Activated CD8-positive, alpha-beta memory T cell treated with anti-CD3 and anti-CD28 coated beads for 1 hour (primary cell): ENCODE measurements at places on chromosomes 4 and X.
A peak's percentile ranks its signal among the peaks of the same experiment; 100 is the strongest.

DNA sequence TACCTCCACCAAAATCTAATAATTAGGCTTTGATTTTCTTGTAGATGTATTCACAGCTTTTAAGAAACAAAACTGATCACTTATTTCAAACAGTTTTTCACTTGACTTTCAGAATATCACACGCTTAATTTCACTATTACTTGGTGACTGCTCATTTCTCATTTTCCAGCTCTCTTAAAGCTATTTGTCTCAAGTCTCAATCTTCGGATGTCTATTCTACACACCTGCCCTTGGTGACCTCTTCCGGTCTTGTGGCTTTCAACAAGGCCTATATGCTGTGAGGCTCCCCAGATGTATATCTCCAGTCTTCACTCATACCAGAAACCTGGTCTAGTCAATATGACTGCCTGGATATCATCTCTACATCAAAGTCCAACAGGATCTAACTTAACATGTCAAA lies 34.9 kb upstream of the ANXA10 start:
- no peak for DNase-seq

DNA sequence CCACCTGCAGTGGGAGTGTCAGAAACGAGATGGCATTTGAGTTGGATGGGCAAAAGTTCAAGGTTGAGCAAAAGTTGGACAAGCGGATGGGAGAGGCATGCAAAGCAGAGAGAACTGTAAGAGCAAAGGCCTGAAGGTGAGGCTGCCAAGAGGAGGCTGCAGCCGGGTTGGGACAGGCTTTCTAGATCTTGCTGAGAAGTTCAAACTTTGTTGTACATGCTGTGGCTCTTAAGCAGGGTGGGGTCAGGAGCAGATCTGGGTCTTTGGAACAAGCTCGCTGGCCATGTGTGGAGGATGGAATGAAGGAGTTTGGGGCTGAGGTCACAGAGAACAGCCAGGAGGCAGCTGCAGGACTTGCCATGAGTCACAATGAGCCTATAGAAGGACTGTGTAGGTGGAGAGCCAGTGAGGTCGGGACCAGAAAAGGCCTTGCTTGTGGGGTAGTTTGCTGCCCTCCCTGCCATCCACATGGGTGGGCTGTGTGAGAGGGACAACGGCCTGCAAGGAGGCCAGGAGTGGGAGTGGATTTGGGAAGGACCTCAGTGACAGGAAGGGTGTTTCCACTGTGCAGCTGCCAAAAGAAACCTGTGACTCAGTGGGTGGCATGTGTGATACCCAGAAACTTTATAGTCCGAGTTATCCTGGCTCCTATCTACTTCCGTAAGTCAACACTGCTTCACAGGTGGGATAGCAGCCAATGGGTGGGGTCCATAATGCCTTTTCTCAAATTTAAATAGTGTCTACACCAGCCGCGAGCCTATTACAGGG lies 210.4 kb downstream of the MID1IP1 start:
- no peak for DNase-seq

DNA sequence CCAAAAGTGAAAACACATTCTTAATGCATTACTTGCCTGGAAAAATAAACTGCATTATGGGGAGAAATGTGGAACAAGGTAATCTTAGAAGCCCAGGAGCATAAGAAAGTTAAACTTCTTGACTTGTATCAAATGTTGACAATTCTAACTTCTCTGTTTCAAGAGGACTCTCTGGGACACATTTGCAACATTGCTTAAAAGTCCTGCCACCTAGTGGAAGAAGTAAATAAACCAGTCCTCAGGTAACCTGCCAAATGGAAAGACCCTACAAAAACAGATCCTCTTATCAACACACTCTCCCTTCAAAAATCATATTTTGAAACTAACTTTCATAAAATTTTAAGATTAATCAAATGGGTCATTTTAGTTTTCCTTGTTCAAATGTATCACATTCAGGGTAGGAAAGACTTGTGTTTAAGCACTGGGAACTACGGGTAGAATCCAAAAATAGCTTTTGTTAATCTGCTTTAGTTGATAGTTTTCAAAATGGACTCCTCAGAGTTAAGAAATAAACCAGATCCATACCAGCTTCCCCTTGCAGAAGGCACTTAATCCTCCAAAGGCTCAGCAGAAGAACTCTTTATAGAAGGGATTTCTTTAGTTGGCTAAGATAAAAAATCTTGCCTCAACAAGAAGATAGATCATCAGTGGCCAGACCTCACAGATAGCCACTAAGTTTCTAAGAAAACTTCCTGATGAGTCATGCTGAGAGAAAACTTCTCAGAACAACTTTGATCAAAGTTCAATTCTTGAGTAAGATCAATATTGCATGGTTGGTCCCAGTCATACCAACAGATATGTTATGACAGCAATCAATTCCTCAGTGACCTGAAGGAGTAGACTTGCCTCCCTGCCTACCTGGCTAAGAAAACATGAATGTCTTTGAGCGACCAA lies 141.7 kb downstream of the HHIP start:
- no peak for DNase-seq

DNA sequence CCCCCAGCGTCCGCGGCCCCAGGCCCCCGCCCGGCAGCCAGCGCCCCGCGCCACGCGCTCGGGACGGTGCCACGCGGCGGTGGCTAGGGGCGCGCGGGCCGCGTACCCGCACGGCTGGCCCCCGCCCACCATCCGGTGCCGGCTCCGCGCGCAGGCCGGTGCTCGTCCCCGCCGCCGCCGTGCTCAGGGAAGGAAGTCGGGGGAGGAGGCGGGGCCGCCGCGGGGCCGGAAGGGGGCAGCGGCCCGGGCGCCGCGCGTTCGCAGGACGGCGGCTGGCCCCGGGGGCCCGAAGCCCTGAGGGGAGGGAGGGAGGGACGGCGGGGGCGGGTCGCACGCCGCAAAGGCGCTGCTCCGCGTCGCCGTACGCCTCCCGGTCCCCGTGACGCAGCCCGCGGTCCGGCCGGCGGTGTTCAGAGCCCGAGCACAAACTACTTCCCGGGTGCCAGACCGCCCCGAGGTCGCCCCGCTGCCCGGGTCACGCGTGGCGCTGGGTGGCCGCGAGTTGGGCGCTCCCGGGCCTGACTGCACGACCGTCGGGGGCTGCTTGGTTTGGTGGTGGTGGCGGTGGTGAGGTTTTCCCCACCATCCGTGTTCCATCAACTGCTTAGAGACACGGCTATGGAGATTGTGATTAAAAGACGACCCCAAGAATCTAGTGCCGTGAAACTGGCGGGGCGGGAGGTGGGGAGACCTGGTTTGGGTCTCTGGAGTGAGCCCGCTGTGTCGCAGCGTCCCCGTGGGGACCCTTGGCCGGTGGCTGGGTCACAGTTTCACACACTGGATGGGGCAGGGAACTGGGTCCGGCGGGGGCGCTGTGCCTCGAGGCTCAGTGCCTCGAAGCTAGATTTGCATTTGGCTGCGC lies at the start of gene DCTD:
Gene DCTD (minus strand): TSS at position 205 of the 862 bp plus-strand sequence. CDS start 1,818 bp downstream, outside the sequence.
- peak; percentile 69 for DNase-seq

- no peak for DNase-seq
Measured at GRCh38 chrX:139881130-139881529, 51.7 kb downstream of the ATP11C start.

- no peak for DNase-seq
Measured at GRCh38 chr4:8331575-8331955, 62.0 kb downstream of the HTRA3 start.

GRCh38 chrX:134338527-134338926 lies 101.5 kb downstream of the CCDC160 start:
- no peak for DNase-seq
